Stimulated activated CD8-positive, alpha-beta memory T cell treated with anti-CD3 and anti-CD28 coated beads, Interleukin-15, amount 100 ng/mL, for 48 hours (primary cell): ENCODE measurements at places on chromosomes 5 and 9.

- DNase-seq: no peak
Measured at GRCh38 chr9:134473141-134474054, 147.1 kb downstream of the RXRA start.

DNA sequence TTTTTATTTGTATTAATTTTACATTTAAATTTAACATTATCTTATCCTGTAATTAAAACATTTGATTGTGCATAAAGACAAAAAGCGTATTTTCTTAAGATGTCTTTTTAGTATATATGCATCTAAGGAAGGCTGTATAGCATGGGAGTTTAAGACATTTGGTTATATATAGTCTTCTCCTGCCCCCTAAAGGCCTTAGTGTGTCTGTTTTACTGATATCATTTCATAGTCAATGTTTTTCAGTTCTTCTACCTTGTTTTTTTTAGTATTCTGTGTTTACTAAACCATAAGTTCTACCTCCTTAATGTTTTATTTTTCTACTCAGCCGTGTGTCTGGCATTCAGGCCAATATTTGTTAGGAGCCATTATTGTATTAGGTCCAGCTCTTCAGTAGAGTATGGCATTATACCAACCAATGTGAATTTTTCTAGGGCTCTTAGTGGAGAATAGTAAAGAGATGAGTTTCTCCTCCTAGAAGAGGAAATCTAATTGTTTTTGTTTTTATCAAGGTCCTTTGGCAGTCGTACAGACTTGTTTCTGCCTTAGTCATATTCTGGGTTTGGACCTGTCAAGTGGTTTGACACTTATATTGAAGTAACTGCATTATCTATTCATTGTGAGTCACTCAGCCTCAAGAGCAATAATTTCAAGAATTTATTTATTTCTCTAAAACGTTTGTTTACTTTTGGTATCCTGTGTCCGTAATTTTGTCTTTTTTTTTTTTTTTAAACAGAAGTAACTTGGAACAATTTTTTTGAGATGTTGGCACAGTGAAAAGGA, 74.8 kb downstream of the SLF1 start:
- no peak for DNase-seq

DNA sequence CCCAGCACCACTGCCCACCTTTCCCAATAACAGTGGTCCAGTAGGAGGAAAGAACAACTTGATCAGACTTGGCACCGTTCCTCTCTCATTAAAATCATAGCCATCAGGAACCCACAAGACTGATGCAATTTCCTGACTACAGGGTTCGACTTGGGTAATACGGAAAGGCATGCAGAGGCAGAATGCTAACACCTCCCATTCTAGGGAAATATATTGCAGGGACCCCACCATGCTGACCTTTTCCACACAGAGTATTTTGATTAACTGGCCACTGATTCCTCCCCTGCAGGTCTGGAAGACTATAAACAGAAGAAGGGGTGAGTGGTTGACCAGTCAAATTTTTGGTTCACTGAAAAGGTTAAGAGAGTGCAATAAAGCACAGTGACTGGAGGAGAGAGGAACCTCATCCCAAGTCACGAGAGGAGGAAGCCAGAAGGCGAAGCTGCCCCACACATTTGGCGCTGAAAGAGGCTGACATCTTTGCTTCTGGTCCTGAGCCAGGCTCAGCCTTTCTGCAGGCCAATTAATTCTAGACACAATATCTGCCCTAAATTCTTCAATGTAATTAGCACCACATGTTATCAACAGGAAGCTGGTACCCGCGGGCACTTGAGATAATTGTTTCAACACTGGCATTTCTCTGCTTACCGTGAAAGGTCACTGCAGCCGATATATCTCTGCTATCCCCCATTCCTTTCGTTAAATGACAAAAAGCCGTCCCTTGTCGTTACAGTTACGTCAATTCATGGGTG, 64.7 kb upstream of the SPOCK1 start:
- DNase-seq: no peak

GRCh38 chr9:126670270-126670669, 56.5 kb downstream of the LMX1B start:
- no peak for DNase-seq

DNA sequence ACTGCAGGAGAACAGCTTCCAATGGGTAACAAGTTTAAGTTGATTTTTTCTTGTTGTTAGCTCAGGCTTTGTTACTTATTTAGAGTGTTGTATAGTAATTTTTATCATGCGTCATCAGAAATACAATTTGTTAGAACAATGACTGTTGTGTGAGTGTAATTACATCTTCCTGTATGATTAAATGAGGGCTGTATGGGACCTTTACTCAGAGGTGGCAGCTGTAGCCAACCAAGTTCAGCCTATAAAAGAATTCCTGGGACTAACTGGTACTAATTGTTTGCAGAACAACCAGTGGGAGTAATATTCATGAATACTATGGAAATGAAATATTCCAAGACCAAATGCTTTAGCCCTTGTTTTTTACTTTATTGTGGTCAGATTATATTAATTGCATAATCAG, 30.8 kb upstream of the TJP2 start:
- no peak for DNase-seq

DNA sequence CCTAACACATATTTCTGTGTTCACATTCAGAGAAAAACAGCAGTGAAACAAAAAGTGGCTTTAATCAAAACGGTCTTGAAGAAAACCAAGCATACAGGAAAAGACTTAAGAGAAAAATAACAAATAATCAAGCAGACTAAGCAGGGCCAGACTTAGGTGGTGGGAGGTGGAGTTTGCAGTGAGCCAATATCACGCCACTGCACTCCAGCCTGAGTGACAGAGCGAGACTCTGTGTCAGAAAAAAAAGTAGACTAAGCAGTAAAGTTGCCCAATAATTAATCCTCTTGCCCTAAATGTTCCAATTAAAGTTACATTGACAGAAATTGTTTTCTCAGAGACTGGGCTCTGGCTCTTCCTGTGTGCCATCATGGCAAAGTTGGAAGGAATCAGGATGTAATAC, 26.6 kb upstream of the GLDC start:
- DNase-seq: no peak

DNA sequence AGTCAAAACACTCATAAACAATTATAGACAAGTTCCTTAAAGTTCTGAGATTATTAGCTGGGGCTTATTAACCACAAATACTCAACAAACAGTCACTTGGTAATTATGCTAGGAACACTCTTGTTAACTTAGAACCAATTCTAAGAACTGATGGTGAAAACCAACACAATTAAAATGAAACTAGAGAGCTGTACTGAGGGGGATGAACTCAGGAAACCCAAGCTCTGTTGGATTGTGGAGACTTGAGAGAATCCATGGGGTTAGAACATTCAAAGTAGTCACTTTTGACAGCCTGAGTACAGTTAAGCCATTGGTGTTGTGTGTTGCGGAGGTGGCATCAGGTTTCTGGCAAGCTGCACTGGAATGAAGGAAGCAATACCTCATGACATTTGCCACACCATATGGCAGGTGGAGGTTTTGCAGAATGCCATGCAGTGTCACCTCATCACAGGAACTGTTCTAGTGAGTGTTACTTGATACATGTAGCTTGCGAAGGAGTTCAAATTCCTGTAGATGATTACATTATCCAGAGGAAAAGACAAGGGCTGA, 480.9 kb upstream of the CD180 start:
- no peak for DNase-seq

GRCh38 chr9:98789483-98790133, 6.7 kb downstream of the ANKS6 start:
- no peak for DNase-seq

DNA sequence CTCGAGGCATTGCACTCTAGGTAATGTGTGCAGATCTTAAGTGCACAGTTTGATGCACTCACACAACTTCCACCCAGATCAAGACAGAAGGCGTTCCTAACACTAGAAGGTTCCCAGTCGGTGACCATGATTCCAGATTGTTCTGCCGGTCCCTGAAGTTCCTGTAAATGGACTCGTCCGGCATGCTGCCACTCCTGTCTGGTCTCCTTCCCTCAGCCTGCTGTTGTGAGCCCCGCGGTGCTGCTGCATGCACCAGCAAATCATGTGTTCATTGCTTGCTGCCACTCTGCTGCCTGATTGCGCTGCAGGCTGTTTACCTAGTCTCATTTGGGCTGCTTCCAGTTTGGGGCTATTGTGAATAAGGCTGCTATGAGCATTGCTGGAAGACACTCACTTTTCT, 11.5 kb downstream of the STKLD1 start:
- DNase-seq: no peak

DNA sequence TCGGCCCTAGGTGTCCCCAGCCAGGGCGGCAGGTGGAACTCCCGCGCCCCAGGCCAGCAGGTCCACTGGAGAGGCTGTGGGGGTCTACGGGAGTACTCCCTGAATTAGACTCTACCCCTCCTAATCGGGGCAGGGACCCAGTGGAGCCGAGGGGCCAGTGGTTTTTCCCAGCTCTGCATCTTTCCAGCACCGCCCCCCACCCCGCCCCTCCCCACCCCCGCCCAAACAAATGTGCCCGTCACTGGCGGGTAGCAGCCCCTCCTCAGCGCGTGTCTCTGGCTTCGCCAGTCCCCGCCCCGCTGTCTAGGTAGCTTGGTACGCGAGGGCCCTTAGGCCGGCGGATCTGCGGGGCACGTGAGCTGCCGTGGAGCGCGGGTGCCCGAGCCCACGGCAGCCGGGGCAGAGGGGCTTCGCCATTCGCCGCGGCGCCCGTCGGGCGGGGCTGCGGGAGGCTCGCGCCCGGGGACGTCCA, 7.0 kb downstream of the UNC5A start:
- DNase-seq: no peak

DNA sequence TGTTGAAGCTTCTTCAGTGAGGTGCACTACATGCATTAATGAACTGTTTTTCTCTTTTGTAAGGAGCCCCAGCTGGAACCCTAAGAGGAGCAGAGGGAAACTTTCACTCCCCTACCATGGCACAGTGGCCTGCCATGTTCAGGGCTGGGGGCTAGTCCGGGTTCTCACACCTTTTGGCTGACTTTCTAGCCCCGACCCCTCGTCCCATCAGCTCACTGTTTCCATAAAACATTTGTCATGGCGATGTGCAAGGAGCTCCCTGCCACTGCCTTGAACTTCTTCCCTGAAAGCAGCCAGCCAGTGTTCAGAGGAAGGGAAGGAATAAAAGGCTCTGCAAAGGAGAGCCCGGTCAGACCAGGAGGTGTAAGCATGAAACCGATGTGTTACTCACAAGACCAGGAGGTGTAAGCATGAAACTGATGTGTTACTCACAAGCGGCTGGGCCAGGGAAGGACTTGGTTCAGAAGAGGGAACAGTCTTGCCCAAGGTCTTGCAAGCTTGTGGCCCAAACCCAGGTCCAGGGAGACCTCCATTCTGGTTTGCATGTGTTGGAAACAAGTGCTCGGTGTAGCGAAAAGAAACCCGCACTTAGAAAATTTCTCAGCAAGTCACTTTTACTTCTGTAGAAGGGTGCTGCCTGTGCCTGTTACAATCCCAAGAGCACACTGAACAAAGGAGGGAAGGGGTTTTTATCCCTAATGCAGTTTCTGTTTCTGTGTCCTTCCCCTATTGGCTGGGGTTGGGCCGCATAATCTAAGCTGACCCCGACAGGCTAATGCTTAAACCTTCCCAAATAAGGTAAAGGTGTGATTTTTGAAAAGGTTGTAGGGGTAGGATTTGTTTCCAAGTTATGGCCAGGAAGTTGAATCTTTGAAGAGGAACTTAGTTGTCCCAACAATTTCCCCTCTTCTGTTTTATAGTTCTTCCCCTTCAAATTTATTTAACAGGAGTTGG, 3.4 kb upstream of the ABO start:
- DNase-seq: no peak

DNA sequence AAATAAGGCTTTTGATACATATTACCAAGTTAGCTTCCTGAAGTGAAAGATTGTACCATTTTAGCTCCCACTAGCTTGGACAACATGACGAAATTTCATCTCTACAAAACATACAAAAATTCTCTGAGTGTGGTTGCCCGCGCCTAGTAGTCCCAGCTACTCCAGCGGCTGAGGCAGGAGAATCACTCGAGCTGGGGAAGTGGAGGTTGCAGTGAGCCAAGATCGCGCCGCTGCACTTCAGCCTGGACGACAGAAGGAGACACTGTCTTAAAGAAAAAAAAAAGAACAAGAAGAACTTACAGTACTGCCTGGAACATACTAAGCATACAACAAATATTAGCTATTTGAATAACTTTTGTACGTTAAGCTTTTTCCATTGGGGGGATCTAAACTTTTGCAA, 29.7 kb upstream of the NRG2 start:
- DNase-seq: no peak

DNA sequence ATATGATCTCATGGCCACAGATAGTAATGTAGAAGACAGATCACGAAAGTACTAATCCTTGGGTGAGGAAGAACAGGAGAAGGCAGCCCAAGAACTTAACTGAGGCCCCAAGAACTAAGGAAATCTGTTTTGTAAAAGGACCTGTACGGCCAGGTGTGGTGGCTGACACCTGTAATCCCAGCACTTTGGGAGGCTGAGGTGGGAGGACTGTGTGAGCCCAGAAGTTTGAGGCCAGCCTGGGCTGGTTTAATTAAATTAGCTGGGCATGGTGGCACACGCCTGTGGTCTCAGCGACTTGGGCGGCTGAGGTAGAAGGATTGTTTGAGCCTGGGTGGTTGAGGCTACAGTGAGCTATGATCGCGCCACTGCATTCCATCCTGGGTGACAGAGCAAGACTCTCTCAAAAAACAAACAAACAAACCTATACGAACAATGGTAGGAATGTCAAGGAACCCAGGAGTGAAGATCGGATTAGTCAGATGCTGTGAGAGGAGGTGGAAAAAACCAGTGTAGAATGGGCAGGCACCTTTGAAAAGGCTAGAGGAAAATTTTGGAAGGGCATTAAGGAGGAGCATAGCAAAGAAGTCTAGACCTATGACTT, 283.8 kb upstream of the DMRT1 start:
- no peak for DNase-seq

- DNase-seq: peak; percentile 66
Measured at GRCh38 chr5:113294311-113295110, 140.3 kb downstream of the TSSK1B start.

- no peak for DNase-seq
Measured at GRCh38 chr5:139664086-139664693, 16.0 kb downstream of the CXXC5 start.

DNA sequence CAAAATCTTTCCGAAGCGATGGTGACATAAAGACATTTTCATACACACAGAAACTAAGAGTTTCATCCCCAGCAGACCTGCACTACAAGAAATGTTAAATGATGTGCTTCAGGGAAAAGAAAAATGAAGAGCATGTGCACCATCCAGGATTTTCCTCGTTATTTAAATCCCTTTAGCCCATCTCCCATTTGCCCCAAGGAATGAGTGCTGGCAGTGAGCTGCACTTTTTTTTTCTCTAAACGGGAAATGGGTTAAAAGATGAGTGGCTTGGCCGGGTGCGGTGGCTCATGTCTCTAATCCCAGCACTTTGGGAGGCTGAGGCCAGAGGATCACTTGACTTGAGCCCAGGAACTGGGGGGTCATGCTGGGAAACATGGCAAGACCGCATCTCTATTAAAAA, 6.8 kb upstream of the LRRC14B start:
- DNase-seq: no peak

DNA sequence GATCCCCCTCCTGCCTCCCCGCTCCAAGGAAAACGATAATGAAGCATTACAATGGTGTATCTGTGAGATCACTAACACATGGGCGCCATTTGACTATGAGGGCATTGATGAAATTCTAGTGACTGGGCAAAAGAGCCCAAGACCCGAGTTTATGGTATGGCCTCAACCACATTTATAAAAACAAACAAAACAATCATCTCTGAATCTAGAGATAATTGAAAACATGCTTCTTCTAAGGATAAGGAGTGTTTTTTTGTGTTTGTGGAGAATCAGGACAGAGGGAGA, 100.9 kb upstream of the SEMA6A start:
- DNase-seq: no peak
